ENCODE measurements at places on chromosomes 3 and 15.
A peak's percentile ranks its signal among the peaks of the same experiment; 100 is the strongest.

DNA sequence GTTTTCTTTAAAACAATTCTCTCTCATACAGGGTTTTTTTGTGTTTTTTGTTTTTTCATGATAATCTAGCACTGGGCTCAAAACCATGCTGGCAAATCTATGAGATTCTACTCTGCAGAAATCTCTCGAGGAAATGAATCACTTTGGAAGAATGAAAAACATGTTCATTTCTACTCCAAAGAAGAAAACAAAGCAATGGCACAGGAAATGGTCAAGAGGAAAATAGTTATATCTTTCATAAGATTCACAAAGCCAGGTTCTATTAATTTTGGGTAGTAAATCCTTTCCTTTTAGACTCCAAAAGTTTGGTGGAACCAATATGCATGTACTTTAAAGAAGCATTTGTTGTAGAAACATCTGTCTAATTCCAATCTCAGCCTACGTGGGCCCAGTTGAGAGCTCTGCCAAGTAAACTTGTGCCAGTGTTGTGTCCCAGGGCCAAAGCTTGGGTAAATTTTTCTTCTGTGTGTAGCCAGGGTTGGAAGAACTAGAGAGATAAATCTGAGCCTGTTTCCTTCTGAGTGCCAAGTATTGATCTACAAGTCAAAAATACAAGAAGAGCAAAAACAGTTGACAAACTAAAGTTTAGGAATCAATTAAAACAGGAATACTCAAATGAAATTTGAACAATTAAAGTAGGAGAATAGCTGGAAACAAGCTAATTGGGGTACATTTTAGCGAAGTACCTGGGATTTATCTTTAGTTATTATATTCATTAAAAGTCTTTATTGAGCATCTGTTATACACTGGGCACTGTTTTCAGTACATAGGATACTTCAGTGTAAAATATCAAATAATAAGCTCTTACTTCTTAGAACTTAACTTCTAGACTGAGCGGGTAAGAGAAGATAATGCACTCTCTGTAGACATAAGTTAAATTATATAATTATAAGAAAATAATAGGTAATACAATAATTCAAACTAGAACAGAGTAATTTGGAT is 657.5 kb upstream of the NECTIN3 start:
- DNase-seq = no peak

DNA sequence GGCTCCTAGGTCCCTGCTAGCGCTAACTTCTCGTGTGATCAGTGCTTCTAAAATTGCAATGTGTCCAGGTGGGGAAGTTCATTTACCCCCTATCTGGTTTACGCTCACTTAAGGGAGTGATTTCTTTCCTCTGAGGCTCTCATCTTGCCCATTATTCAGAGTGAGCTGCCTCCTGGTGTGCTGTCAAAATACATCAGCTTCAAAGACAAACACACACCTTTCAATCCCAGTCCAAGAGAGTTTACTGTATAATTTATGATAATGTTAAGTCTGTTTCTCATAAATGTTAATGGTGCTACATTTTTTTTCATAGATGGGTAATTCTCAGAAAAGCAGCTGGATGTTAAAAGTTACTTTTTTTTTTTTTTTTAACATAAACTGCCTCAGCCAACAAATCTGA is 112.3 kb downstream of the RORA start:
- DNase-seq = no peak

DNA sequence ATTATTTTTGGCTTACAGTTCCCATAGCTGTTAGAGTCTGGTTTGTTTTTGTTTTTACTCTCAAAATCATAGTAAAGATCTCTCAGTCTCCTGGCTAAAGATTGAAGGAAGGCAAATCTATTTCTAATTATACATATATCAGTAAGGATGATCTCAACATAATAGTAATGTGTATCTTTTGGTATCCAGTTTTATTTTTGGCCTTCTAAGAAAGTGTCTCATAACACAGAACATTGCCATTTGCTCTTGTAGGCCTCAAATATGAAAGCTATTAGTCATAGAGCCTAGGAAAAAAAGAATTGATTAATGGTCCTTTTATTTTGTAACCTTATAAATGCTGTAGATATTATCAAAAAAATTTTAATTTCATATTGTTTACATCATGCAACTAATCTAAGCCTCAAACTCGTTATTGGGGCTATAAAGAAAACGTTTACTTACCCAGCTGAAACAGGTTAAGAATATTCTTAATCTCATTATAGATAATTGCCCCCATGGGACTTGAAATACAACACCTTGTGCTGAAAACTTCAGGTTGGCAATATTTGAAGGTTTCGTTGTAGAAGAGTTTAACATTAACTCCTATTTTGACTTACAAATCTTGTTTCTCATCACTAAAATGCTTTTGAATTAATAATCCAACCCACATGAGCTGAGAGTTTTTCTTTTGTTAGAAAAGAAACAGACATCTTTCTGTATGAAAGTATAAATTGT is 16.7 kb downstream of the FBXO45 start:
- no peak for DNase-seq

DNA sequence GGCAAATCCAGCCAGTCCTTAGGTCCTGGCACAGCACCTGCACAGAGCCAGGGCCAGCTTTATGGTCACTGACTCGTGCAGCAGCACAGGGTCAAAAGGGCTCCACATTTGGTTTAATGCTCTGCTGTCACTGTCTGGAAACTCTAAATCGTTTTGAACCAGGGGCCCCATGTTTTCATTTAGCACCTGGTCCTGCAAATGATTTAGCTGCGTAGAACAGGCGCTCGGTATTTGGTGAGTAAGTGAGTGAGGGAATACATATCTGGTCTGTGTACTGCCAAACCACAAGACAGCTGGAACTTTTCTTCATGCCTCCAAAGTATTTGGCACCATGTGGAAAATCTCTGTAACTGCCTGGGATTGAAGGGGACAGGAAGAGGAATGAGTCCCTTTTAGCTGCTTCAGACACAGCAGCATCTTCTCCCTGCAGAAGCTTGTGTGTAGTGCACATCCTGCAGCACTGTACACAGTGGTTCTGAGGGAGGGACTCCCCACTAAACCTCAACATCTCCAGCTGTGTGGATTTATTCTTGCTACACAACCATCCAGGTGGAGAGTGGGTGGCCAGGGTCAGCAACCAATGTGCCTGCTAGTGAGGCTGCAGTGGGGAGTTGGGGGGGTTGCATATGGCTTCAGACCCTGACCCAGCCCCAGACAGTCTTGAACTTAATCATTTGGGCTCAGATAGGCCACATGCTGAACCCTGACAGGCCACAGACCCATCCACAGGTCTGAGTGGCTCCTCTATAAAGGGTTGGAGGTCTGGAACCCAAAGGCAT is 1.1 kb downstream of the SH2D7 start:
- no peak for DNase-seq

GRCh38 chr3:12734960-12735359 is 24.1 kb downstream of the TMEM40 start:
- DNase-seq = no peak

- DNase-seq = no peak
Observed at GRCh38 chr3:77682162-77682561, 642.3 kb downstream of the ROBO2 start.

- no peak for DNase-seq
Observed at GRCh38 chr3:65485826-65486469, 552.8 kb downstream of the MAGI1 start.

DNA sequence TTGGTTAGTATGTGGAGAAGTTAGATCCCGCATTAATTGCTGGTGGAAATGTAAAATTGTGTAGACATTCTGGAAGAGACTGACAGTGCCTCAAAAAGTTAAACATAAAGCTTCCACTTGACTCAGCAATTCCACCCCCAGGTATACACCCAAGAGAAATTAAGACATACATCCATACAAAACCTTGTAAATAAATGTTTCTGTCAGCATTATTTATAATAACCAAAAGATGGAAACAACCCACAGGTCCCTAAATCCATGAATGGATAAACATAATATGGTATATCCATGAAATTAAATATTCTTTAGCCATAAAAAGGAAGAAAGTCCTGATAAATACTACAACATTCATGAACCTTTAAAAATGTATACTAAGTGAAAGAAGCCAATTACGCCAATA is 817.4 kb downstream of the NTRK3 start:
- no peak for DNase-seq

GRCh38 chr3:142953443-142953842 is 10.0 kb downstream of the PAQR9 start:
- no peak for DNase-seq

- DNase-seq = no peak
Observed at GRCh38 chr3:38226273-38226672, 39.3 kb upstream of the SLC22A13 start.

- DNase-seq = no peak
Observed at GRCh38 chr3:98917608-98918007, 16.1 kb upstream of the DCBLD2 start.

DNA sequence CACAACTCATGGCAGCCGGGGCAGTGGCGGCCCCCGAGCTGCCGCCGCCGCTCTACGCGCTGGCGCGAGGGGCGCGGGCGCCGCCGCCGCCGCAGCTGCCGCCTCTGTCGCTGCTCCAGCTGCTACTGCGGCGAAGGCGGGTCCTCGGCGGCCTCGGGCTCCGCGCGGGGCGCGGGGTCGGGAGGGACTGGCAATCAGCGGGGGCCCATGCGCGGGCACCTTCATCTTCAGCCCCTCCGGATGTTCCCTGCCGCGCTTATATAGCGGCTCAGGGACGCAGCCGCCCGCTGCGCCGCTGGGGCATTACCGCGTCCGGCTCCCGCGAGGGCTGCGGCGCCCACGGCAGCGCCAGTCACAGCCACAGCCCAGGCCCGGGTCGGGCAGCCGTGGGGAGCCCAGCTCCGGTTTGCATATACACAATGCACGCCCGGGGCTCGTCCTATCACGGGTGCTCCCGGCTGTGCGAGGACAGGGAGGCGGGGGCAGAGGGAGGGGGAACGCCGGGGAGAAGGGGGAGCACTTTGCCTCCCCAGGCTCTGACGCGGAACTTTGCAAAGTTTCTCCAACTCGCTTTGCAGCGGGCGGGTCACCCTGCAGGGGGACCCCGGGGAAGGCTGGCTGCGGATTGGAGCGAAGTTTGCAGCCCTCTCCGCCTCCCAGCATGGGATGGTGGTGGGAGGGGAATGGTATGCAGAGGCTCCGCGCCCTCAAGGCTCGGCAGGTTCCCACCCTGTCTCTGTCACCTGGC is at the start of gene VGLL3:
TSS of gene VGLL3 (minus strand) at position 416 of the 748 bp plus-strand sequence. CDS start at position 10, 406 bp downstream.
- DNase-seq = no peak

DNA sequence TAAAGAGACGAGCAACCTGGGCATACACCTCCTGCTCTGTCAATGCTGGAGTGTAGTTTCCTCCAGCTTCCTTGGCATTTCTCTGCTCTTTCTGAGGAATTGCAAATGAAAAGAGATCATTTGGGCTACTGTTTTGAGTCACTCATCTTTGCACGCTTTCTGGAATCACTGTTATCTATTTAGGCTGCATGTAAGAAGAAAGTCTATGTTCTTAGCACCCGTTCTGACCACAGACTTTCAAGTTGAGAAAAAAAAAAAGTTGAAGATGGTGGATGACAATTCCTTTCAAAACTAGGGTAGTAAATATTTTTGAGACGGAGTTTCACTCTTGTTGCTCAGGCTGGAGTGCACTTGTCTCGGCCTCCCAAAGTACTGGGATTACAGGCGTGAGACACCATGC is 41.3 kb downstream of the SIN3A start:
- no peak for DNase-seq

- peak; percentile 80 for DNase-seq
Observed at GRCh38 chr3:20039765-20040547, at the start of gene KAT2B. KAT2B (plus strand) TSS chr3:20040446; CDS start chr3:20040478, 32 bp downstream.

- DNase-seq = no peak
Observed at GRCh38 chr15:38860674-38861073, 296.1 kb upstream of the RASGRP1 start.

GRCh38 chr15:47209591-47209990 is 507.7 kb upstream of the SEMA6D start:
- DNase-seq = no peak

- no peak for DNase-seq
Observed at GRCh38 chr15:34732430-34732829, 22.4 kb downstream of the GJD2 start.

DNA sequence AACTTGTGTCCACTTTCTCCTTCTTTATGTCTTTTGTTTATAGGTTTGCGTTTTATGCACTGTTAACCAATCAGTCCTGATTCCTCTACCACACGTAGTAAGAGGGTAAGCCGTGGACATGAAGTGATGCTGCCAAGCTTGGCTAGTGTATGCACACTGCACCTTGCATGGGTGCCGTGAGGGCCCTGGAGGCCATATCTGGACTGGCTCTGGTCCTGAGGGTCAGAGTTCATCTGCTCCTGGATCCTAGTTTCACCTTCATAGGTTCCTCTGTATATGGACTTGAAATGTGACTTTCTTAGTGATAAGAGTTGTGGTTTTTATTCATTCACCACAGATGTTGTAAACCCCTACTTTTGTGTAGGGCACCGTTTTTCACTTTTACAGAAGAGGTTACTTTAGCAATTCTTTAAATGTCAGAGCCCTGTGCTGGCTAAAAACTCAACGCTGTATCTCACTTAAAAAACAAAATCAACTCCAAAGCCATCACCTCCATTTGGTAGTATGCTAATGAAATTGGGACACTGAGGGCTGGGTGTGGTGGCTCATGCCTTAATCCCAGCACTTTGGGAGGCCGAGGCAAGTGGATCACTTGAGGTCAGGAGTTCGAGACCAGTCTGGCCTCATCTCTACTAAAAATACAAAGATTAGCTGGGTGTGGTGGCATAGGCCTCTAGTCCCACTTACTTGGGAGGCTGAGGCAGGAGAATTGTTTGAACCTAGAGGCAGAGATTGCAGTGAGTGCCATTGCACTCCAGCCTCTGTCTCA is 22.9 kb downstream of the SIAH2 start:
- DNase-seq = peak; percentile 33

GRCh38 chr15:36428102-36428845 is 151.2 kb upstream of the CDIN1 start:
- DNase-seq = no peak

GRCh38 chr3:128572644-128573105 is 77.9 kb downstream of the RPN1 start:
- DNase-seq = peak; percentile 43

GRCh38 chr3:10292505-10293419 is at the start of gene GHRL:
GHRL (minus strand) TSS chr3:10292947; CDS start chr3:10290180, 2,767 bp downstream.
- no peak for DNase-seq

DNA sequence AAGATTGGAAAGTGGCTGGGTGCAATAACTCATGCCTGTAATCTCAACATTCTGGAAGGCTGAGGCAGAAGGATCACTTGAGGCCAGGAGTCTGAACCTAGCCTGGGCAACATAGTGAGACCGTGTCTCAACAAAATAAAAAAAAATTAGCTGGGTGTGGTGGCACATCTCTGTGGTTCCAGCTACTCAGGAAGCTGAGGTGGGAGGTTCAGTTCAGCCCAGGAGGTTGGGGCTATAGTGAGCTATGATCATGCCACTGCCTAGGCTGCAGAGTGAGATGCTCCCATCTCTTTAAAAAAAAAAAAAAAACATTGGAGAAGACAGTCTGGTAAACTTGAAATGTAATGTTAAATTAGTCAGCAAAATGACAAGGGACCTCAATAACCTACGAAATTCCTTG is 57.9 kb downstream of the STAG1 start:
- no peak for DNase-seq

DNA sequence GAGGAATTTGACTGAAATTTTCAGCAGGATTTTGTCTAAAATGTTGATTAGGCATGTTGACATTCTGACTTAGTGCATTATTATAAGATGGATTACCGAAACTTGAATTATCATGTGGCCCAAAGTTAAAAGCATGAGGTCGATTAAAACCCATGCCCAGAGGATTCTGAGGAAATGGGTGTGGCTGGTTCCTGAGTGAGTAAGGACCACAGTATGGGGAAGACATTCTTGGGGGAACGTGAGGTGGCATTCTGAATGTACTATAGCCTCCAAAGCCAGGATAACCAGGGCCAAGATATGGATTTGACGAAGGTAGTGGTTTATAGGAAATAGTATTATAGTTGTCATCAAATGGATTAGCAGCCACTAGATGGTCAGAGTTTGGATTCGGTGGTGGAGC is 38.7 kb upstream of the DNAAF4 start:
- no peak for DNase-seq
